ENCODE measurements at places on chromosomes 7 and 10.

DNA sequence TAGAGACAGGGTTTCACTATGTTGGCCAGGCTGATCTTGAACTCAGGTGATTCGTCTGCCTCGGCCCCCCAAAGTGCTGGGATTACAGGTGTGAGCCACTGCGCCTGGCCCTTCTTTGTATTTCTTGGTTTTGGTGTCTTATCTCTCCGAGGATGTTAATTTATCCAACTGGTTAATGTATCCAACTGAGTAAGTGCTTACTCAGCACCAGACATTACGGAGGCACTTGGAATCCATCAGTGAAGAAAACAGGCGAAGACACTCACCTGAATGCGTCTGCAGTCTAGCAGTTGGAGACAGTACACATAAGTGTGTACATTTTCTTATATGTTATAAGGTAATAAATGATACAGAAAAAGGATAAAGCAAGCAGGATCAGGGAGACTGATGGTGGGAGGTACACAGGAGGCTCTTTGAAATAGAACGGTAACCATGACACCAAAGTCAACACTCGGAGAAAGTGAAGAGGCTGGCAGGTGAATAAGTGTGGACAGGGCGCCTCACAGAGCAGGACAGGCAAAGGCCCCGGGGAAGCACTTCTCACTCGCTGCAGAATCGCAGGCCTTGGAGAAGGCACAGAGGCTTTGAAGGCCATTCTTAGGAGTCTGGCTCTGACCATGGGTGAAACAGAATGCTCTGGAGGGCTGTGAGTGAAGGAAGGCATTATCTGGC lies 73.1 kb downstream of the LANCL2 start:
- no peak for DNase-seq

GRCh38 chr10:133186416-133187090 lies 26.5 kb downstream of the KNDC1 start:
- DNase-seq: no peak

DNA sequence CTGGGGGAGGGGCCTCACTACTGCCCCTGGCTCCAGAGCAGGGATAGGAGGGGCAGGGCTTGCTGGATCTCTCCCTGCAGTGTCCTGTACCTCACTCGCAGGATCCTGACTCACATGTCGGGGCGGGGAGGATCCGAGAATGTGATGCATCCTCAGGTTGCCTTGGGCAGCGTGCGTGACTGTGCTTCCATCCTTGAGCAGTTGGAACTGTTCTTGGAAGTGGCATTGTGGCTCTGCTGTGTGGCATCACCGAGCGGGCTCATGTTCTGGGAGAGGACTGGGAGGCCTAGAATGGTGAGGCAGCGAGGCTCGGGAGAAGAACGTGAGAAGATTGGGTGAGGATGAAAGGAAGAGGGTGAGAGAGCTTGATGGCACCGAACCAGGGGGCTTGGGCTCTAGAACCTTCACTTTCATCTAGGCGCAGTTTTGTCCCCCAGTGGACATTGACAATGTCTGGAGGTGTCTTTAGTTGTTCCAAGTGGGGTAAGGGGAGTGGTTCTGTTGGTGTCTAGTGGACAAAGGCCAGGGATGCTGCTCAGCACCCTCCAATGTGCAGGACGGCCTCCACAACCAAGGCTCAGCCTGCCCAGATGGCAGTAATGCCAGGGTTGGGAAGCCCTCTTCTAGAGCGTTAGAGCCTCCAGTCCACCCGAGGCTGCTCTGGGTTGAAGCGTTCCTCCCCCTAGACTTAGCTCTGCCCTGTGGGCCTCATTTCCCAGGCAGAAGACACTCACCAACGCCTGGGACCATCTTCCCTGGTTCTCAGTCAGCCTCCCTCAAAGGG lies 8.4 kb downstream of the RARRES2 start:
- DNase-seq: no peak

DNA sequence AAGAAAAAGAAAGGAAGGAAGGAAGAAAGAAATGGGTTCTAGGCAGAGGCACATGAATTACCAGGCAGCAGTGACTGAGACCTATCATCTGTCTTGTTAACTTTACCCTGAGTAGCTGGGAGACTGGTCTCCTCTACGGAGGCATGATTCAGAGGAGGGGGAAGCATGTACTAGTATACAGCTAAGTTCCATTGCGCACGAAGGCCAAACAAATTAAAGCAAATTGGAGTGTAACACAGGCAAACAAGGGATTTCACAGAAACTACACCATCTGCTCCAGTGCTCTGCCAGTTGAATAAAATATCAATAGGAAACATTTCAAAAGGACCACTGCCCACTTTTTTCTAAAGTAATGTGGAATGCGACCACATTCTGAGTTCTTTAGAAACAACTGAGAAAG lies 65.9 kb upstream of the RSU1 start:
- no peak for DNase-seq

- DNase-seq: peak; percentile 56
Observed at GRCh38 chr10:29119374-29119773, 169.5 kb upstream of the LYZL1 start.

GRCh38 chr7:95432606-95433005 lies 2.2 kb downstream of the PON2 start:
- no peak for DNase-seq

GRCh38 chr10:34850558-34850957 lies 35.5 kb upstream of the PARD3 start:
- no peak for DNase-seq

GRCh38 chr7:37729181-37729580 lies 45.6 kb downstream of the GPR141 start:
- no peak for DNase-seq

GRCh38 chr10:59905731-59906416 lies 482 bp downstream of the CCDC6 start:
- no peak for DNase-seq

DNA sequence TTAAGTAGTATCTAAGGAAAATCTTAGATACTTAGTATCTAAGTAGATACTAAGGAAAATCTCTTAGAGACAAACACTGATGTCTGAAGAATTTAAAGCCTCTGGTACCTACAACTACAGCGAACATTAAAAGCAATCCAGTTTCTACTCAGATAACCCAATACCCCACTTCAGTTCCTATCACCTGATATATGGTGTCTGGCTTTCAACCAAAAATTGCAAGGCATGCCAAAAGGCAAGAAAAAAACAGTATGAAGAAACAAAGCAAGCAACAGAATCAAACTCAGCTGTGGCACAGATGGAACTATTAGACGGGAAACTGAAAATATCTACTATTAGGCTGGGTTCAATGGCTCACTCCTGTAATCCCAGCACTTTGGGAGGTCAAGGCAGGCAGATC lies 31.1 kb downstream of the ARHGAP12 start:
- peak; percentile 15 for DNase-seq

GRCh38 chr10:94631077-94631875 lies 52.3 kb upstream of the CYP2C18 start:
- DNase-seq: no peak

DNA sequence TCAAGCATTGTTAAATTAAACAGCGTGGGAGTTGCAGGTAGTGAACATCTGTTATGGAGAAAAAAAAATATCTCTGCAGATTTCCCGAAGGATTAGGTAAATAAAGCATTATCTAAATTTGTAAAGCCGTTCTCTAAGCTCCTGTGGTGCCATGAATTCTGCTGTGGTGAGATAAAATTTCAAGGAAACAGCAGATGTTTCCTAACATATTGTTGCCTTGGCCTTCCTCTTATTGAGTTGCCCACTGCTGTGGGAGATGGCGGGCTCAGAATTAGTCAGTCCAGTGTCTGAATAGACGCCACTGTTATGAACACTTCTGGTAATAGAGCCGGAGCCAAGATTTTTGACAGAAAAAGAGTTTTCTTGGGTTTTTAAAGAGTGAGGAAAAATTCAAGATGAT lies 82.6 kb upstream of the ELMO1 start:
- DNase-seq: no peak

DNA sequence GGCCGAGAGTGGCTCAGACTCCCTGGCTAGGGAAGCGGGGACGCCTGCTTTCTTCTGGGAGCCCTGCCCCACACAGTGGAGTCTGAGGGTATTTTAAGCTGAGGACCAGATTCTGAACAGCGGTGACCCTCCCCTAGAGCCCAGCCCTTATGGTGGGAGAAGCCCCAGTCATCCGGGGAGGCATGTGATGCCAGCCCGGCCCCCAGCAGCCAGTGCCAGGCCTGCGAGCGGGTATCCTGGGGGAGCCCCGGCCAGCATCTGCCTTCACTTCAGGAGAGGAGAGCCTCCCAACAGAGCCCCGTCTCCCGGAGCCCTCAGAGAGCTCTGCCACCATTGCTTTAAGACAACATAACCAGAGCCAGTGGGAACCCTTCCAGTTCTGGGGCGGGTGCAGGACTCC lies 41.5 kb upstream of the DNAJB6 start:
- no peak for DNase-seq

DNA sequence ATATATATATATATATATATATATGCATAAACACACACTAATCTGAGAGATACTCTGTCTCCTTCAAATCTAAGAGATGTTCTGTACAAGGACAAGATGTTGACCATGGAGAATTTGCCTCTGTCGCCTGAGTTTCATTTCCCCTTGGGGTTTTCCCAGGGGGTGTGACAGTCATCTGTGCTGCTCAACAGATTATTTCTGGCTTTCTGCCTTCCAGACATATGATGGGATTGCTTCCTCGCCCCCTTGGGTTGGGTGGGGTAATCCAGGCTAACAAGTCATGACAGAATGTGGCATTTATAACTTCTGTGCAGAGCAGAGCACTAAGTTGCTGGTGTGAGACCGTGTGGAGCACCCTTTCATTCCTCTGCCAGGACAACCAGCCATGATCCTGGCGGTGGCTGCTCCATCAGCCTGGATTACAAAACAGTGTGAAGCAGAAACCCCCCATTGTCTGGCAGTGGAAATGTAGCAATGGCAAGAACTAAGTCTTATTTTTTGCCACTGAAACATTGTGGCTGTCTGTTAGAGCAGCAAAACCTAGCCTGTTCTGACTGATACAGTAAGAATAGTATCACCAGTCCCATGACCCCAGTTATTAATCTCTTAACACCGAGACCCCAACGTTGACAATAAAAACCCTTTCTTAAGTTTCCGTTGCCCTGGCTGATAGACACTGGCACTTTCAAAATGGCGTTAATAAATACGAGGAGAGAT lies 13.7 kb upstream of the USP6NL start:
- no peak for DNase-seq

- DNase-seq: no peak
Observed at GRCh38 chr7:74498996-74499834, 45.5 kb downstream of the GTF2IRD1 start.

DNA sequence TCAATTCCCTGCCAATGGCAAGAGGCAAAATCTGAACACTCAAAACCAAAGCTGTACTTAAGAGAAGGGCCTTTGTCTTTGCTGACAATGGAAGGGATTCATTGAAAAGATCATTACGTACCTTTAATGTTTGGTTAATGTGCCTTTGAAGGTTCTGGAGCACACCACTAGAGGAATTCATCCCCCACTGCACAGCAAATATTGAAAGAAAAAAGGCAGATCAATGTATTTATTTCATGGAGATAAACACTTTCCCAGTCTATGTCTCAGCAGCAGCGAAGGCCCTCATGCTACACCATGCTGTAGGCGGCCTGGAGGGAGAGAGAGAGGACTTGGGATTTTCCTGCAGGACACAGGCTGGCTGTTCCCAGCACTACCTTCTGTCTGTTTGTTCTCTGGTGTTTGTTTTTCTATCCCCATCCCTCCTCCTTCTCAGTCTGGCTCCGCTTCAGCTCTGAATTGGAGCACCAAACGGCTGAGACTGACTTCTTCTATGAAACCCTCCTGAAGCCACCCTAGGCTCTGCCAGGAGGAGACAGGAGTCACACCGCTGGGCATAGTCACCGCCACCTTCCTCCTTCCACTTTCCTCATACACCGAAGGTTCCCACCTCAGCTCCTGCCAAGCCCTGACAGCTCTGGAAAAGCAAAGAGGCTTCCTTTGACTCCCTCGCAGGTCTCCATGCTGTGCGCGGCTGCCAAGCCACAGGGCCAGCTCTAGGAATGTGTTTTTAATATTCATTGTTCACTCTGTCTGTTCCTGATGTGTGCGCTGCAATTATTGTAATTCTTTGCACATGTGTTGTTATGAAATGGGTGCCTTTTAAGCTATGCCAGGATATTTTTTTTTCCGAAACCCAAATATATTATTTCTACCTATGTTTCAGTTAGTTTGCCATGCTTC lies 301.5 kb downstream of the FZD1 start:
- peak; percentile 3 for DNase-seq

- no peak for DNase-seq
Observed at GRCh38 chr10:63003816-63004453, 129.2 kb upstream of the NRBF2 start.

DNA sequence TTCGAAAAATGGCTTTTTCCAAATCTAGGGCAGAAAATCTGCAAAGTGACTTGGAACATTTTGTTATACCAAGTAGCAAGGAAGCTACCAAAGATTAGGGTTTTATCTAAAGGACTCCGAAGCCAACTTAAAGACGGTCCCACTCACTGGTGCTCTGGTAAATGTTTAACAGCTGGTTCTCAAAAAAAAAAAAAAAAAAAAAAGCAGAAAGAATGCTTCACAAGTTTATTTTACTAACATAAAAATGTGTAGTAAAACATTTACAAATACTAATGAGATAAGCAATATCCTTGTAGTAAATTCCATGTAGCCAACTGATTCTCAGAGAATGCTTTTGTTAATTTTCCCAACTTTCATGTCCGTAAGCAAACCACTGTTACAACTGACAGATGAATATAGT lies 38.4 kb downstream of the TAF3 start:
- no peak for DNase-seq

- no peak for DNase-seq
Observed at GRCh38 chr7:25694699-25695098, 457.3 kb upstream of the NFE2L3 start.

All from M059J (cell line).